ENCODE measurements at places on chromosomes 2 and 18. TPM values are rescaled to one million over a fixed set of nuclear protein-coding genes. Genes with fewer than 3 reads are reported as not detected.

- H3K27me3 ChIP-seq = no peaks in the 10 kb centered on the region
- no peak overlapping the region for H3K27ac ChIP-seq
- peaks cover 14% of the 10 kb centered on the region for H3K4me1 ChIP-seq
- H3K4me3 ChIP-seq = no peak overlapping the region
- H3K36me3 ChIP-seq = peaks cover 2% of the 10 kb centered on the region
- DNase-seq = no peak
Measured at GRCh38 chr2:86706220-86706619, 13.9 kb upstream of the RMND5A start.

Gene CD226
- total RNA-seq = 0.55 TPM

GRCh38 chr2:147644491-147644890, 200.3 kb upstream of the ACVR2A start:
- DNase-seq = no peak
- no peaks in the 10 kb centered on the region for H3K36me3 ChIP-seq
- H3K27me3 ChIP-seq = peaks cover 18% of the 10 kb centered on the region

DNA sequence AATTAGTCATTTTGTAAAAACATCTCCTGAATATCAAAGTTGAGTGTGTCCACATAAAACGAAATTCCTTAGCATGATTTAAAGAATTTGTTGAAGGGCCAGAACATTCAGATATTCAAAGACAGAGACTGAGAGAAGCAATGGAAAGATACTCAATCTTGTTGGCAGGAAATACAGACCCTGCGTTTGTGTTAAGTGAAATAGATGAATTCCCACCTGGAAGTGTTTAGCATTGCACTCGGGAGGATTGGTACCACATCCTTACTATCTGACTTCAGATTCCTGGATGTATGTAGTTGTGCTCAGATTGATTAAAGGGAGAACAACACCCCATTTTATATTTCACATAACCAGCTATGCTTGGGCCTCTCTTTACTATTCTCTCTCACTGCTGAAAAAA, 9.7 kb upstream of the ARL5A start:
- no peaks in the 10 kb centered on the region for H3K27me3 ChIP-seq
- H3K36me3 ChIP-seq = no peaks in the 10 kb centered on the region
- H3K4me3 ChIP-seq = no peak overlapping the region
- H3K4me1 ChIP-seq = peaks cover 7% of the 10 kb centered on the region

DNA sequence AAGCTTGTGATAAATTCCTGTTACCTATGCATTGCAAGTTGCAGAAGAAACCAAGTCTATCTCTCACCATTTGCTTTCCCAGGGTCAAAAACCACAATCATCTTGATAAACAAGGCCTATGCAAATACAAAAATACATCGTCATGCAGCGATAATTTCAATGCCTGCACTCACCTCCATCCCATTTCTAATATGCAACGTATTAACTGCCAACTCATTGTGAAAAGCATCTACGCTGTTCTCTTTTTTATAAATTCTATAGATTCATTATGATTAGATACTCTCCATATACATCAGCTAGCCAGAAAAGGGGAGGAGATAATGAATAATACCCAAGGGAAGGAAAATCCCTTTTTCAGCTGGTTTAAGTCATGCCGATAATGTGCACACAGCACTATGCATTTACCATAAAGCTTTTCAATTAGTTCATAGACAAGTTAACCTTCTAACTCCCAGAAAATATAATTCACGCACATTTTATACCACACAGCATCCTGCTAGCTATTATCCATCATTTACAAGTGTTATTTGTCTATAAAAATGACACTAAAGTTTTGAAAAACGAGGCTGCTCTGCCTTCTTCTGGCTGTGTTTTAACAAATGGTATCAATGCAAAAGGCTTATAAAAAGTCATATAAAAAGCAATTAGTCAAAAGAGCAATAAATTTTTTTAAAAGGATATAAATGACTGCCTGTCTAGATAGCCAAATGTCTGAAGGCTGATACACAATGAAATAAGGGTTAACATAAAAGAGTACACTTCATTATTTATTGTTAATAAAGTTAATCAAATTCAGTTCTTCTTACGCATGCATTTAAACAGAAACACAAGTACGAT, 77.6 kb downstream of the AFF3 start:
- H3K4me1 ChIP-seq = peaks cover 28% of the 10 kb centered on the region
- H3K27me3 ChIP-seq = peaks cover 4% of the 10 kb centered on the region
- H3K27ac ChIP-seq = no peak overlapping the region
- H3K36me3 ChIP-seq = peaks cover 2% of the 10 kb centered on the region
- no peak overlapping the region for H3K4me3 ChIP-seq
